ENCODE measurements at places on chromosomes 13 and 19. TPM values are rescaled to one million over a fixed set of nuclear protein-coding genes. Genes with fewer than 3 reads are reported as not detected.

- DNase-seq = no peak
These were observed 67.9 kb upstream of the FRY start for GRCh38 chr13:31963631-31964030.

GRCh38 chr19:40831502-40832430, 18.5 kb downstream of the CYP2A6 start:
- no peak for DNase-seq

Gene SLC8A2
- polyA plus RNA-seq = 0.29 TPM

DNA sequence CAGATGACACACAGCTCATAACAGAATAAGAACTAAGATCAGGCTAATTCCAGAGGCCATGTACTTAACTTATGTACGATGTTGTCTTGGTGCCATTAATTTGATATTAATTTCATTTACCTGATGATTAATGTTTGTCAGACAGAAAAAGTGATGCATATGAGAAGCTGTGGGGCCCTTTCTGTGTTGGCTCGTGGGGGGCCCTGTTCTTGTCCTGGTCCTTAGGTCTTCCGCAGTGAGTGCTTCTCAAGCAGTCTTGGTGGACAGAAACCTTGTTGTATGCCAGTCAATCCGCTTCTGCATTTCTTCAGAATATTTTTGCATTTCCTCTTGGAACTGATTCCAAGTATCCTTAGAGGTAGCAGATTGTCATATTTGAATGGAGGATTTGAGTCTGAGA, 20.2 kb downstream of the SAFB start:
- DNase-seq = no peak

- peak; percentile 98 for DNase-seq
These were observed at the start of gene PSMD8 for GRCh38 chr19:38374332-38375097. TSS of gene PSMD8 (plus strand) at chr19:38374571. CDS start at chr19:38374602, 31 bp downstream.

DNA sequence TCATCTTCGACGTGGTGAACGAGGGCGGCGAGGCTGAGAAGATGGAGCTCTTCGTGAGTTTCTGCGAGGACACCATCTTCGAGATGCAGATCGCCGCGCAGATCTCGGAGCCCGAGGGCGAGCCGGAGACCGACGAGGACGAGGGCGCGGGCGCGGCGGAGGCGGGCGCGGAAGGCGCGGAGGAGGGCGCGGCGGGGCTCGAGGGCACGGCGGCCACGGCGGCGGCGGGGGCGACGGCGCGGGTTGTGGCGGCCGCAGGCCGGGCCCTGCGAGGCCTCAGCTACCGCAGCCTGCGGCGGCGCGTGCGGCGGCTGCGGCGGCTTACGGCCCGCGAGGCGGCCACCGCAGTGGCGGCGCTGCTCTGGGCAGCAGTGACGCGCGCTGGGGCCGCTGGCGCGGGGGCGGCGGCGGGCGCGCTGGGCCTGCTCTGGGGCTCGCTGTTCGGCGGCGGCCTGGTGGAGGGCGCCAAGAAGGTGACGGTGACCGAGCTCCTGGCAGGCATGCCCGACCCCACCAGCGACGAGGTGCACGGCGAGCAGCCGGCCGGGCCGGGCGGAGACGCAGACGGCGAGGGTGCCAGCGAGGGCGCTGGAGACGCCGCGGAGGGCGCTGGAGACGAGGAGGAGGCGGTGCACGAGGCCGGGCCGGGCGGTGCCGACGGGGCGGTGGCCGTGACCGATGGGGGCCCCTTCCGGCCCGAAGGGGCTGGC, 52.6 kb downstream of the MAP4K1 start:
- DNase-seq = peak; percentile 78

Gene KL
- polyA plus RNA-seq = 0.02 TPM

DNA sequence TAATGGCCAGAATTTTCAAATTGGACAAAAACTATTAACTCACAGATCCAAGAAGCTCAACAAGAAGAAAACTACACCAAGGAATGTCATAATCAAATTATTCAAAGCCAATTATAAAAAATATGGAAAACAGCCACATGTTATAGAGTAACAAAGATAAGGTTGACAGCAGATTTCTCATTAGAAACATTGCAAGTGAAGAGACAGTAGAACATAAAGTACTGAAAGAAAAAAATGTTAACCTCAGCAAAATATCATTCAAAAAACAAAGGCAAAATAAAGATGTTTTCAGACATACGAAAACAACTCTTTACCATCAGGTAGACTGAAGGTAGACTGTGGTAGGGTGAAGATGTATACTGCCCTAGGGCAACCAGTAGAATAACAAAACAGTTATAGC, 83.4 kb downstream of the KCNRG start:
- DNase-seq = no peak

Gene ACER1
- polyA plus RNA-seq = not detected

DNA sequence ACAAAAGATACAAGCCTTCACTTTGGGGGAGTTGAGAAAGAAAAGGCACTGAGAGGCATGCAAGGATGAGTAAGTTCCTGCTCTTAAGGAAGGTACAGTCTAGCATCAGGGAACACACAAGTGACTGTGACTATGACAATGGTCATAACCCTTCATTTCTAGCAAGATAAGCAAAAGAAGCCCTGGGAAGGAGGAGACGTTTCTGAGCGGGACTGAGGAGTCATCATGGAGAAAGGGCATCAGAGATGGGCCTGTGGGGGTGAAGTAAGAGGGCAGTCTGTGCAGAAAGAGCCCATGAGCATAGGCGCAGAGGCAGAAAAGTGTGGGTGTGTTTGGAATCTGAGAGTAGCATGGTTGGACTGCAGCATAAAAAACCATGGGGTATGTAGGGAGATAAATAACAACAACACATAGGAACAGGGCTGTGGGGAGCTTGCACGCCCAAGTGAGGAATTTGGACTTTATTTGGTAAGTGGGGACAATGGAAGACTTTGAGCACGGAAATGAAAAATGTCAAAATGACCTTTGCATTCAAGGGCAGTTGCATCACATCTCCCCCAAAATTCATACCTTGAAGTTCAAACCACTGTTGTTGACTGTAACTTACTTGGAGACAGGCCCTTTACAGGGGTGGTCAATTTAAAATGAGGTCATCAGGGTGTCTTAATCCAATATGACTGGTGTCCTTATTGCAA, 86.7 kb downstream of the MBNL2 start:
- no peak for DNase-seq

GRCh38 chr13:28942906-28943305, 122.8 kb downstream of the MTUS2 start:
- no peak for DNase-seq

Gene PSPN
- polyA plus RNA-seq = 0.41 TPM

DNA sequence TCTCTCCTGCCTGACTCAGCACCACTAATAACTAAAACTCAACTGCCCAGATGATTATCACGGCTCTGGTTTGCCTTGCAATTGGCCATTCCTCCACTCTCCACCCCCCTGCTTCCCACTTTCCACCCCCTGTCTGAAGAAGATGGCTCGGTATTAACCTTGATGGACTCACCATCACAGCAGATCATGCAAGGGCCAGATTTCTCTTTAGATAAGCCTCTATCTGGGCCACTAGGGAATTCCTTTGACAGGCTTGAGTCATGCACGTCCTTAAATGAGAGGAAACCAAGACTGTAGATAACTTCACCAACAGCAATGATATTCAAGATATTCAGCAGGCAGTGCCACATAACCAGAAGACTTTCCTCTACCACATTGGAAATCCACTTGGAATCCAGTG, 131.1 kb upstream of the NBEA start:
- DNase-seq = no peak

Gene KLHL1
- not detected for polyA plus RNA-seq

DNA sequence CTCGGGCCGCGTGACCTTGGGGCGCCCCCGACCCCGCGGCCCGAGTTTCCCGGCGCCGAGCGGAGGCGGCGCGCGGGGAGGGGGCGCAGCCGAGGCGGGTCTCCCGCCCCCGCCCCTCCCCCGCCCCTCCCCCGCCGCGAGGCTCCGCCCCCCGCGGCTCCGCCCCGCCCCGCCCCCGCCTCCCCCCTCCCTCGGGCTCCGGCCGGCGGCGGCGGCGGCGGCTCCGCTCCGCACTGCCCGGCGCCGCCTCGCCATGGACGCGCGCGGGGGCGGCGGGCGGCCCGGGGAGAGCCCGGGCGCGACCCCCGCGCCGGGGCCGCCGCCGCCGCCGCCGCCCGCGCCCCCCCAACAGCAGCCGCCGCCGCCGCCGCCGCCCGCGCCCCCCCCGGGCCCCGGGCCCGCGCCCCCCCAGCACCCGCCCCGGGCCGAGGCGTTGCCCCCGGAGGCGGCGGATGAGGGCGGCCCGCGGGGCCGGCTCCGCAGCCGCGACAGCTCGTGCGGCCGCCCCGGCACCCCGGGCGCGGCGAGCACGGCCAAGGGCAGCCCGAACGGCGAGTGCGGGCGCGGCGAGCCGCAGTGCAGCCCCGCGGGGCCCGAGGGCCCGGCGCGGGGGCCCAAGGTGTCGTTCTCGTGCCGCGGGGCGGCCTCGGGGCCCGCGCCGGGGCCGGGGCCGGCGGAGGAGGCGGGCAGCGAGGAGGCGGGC, at the start of gene HCN2:
Gene HCN2, plus strand, starts transcription at position 189 of the 703 bp plus-strand sequence. Its CDS starts 65 bp downstream, at position 254.
- peak; percentile 89 for DNase-seq

Gene KLF1
- not detected for polyA plus RNA-seq
